ENCODE measurements at places on chromosomes 7 and 10.

GRCh38 chr7:22827563-22827962 is 4.9 kb upstream of the TOMM7 start:
- DNase-seq = no peak

DNA sequence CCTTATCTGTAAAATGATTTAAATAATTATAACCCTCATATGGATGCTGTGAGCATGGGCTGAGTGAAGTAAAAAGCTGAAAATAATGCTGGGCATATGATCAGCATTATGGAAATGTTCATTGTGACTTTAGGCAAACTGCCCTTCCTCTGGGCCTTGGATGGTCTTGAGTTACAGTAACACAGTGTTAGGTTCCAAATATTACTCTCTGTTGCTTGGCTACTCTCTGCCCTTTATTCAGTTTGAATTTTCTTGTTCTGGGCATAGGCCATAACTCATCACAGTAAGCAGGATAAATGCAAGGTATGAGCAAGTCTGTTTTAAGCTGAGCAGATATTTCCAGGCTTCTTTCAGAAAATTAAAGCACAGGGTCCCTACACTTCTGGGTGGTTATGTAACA is 868.0 kb downstream of the KCNMA1 start:
- no peak for DNase-seq

- peak; percentile 49 for DNase-seq
These were observed 1.2 kb downstream of the CASD1 start for GRCh38 chr7:94510582-94511496.

GRCh38 chr10:122475591-122476332 is 14.4 kb downstream of the HTRA1 start:
- peak; percentile 63 for DNase-seq

GRCh38 chr7:79453558-79454360 is at the start of gene MAGI2:
TSS of gene MAGI2 (minus strand) at chr7:79453667. CDS start at chr7:79453320, 347 bp downstream.
- peak; percentile 90 for DNase-seq

DNA sequence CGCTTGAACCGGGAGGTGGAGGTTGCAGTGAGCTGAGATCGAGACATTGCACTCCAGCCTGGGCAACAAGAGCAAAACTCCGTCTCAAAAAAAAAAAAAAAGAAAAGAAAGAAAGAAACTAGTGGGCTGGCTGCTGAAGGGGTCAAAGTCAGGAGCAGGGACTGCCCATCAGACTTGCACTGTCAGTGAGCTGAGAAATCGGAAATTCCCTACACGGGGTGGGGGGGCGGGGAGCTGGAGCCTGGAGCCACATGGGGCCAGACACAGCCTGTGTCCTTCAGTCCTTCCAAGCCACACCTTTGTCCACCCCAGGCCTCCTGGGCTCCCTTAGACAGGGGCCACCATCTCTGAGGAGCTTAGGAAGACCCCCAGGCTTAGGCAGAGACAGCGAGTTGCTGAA is 34.5 kb downstream of the SRRM3 start:
- no peak for DNase-seq

- DNase-seq = no peak
These were observed 96.1 kb upstream of the PPP2R2D start for GRCh38 chr10:131804551-131805295.

DNA sequence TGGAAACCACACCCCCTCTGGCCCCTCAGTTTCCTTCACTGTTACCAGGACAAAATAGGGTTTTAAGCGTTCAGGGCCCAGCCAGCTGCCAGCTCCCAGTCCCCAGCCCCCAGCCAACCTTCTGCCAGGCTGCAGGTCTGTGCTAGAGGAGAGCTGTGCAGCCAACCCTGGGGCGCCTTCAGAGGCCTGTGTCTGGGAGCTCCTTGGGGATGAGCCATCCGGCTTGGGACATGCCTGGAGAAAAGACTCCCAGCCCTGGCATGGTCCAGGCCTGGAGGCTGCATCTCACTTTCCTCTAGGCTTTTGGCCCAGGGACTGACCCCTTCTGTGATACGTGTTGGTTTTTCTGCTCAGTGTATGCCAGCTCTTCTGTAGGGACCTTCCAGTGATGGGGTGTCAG is 487.6 kb upstream of the MGMT start:
- no peak for DNase-seq

- no peak for DNase-seq
These were observed 27.1 kb downstream of the PARP12 start for GRCh38 chr7:140035400-140036223.

DNA sequence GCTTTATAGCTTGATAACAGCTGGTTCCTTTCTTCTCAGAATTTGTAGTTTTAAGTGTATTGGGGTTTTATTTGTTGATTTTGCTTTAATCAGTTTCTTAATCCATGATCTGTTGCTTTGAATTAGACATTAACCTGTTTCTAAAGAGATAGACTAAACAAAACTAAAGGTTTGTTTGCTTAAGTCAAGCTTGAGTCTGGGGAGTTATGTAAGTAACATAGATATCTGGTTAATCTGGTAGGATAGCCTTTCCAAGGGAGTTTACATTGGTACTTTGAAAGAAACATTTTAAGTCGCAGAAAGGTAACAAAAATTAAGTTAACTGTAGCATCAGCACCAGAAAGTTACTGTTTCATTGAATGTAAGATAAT is 5.4 kb downstream of the PPP2R2D start:
- no peak for DNase-seq

DNA sequence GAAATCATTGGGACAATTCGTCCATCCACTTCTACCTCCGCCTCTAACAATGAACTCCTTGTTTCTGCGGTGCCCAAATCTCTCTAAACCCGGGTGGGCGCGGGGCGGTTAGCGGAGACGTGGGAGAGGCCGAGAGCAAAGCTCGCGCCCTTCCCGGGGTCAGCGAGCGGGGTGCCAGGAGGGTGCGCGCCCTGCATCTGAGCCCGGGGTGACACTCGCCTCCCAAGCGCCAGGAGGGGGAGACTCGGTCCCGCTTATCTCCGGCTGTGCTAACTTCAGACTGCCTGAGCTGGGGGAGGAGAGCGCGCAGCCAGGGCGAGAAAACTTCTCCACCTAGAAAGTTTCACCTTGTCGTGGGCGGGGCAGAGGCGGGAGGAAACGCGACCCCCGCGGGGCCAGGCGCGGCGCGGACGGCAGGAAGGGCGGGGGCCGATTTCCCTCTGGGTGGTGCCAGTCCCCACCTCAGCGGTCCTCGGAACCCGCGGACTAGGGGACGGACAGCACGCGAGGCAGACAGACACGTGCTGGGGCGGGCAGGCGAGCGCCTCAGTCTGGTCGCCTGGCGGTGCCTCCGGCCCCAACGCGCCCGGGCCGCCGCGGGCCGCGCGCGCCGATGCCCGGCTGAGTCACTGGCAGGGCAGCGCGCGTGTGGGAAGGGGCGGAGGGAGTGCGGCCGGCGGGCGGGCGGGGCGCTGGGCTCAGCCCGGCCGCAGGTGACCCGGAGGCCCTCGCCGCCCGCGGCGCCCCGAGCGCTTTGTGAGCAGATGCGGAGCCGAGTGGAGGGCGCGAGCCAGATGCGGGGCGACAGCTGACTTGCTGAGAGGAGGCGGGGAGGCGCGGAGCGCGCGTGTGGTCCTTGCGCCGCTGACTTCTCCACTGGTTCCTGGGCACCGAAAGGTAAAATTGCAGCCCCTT is at the start of gene MET:
MET (plus strand) TSS at position 516 of the 915 bp plus-strand sequence. CDS start 26,889 bp downstream, outside the sequence.
- no peak for DNase-seq

GRCh38 chr7:92737706-92738105 is 98.7 kb downstream of the CDK6 start:
- DNase-seq = no peak

DNA sequence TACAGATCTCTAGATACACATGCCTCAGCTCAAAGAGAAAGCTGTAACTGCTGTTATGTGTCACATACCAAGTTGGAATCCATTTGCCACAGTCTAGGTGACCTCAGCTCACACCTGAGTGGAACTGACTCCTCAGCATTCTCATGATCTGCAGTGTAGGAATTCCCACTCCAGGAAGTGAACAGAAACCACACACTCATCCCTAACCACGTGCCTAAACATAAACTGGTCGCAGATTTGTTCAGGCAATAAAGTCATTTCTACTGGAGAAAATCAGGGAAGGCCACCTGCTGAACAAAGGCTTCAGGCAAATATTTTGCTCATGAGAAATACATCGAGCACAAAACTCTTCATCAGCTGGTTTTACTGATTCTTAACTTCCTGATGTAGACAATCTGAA is 23.0 kb upstream of the ZMYND11 start:
- no peak for DNase-seq

- DNase-seq = no peak
These were observed 5.5 kb upstream of the TFPI2 start for GRCh38 chr7:93895859-93896600.

GRCh38 chr10:104472505-104472904 is 118.9 kb downstream of the CFAP58 start:
- no peak for DNase-seq

DNA sequence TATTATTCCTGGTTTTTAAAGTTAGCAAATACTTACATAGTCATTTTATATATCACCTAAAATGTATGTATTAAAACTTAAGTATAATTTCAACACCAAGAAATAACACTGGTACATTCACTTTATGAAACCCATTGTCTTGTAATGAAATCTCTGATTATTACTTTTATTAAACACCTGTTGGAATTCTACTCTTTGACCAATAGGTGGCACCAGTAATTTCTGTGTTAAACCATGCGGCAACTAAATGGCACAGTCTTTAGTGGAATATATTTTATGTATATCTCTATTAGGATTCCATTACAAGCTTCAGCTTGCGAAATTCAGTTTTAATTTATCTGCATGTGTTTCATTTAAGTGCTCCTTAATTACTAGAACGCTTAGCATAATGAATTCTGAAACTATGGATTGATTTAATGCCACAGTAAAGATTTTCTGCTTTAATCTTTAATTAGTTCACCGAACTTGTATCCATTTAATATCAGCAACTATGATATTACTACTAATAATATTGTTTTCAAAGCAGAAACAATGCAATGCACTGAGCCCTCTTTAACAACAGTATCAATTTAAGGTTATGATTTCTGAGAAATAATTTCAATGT is 181.3 kb downstream of the MAGI2 start:
- DNase-seq = no peak

DNA sequence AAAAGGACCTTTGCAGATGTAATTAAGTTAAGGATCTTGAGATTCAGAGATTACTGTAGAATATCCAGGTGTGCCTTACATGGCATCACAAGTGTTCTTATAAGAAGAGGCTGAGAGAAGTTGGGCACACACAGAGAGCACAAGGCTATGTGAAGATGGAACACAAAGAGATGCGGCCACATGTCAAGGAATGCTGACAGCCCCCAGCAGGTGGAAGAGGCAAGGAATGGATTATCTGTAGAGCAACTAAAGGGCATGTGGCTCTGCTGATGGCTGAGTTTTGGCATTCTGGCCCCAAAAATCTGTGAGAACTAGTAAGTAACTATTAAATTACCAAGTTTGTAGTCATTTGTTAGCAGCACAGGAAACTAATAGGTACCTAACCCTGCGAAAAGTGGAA is 640.7 kb upstream of the PCDH15 start:
- DNase-seq = no peak

DNA sequence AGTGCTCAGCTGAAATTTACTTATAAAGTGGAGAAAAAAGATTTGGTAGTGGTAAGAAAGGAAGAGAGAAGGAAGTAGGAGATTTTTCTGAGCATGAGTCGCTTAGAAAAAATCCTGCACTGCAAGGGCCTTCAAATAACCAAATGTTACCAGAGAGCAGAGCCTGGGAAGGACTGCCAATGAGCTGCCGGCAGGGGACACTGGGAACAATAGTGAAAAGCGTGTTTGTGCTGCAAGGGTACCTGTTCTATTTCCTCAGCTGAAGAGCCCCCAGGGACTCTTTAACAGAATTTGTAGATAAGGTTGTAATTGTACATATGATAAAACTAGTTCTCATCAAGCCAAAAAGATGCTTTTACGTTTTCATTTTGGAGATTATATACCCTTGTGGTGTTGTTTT is 696.3 kb upstream of the C7orf33 start:
- peak; percentile 9 for DNase-seq

DNA sequence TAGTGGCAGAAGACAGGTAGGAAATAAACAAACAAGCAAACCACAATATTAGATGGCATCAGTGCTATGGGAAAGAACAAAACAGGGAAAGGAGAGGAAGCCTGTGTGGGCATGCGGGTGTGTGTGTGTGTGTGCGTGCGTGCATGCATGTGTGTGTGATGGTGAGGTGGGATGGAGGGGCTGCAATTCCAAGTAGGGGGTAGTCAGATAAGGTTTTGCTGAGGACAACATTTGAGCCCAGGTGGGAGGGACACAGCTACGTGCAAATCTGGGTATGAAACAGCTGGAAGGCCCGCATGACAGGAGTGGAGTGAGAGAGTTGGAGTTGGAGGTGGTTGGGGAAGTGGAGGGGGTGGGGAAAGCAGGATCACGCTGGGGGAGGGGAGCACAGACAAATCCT is 121.0 kb upstream of the PARD3 start:
- DNase-seq = no peak

GRCh38 chr10:121927318-121927840 is 452 bp downstream of the ATE1 start:
- peak; percentile 44 for DNase-seq

- DNase-seq = no peak
These were observed 45.2 kb downstream of the PARD3 start for GRCh38 chr10:34769899-34770298.

DNA sequence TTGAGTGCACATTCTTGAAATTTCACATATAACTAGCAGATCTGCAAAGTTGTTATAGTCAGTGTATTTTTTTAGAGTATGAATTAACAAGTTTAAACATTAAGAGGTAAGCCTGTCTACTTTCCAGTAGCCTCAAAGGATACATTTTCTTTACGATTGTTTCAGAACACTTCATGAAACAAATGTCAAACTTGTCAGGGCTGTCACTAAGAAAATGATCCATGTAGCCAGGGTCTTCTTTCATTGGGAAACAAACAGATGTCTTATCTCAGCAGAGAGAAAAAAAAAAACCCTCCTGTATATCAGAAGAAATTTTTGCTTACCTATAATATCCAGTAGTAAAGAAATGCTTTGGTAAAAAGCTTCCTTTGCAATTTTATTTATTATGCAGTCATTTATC is 192.4 kb downstream of the PHF14 start:
- DNase-seq = no peak

- no peak for DNase-seq
These were observed 9.8 kb downstream of the TMEM60 start for GRCh38 chr7:77788327-77788902.

DNA sequence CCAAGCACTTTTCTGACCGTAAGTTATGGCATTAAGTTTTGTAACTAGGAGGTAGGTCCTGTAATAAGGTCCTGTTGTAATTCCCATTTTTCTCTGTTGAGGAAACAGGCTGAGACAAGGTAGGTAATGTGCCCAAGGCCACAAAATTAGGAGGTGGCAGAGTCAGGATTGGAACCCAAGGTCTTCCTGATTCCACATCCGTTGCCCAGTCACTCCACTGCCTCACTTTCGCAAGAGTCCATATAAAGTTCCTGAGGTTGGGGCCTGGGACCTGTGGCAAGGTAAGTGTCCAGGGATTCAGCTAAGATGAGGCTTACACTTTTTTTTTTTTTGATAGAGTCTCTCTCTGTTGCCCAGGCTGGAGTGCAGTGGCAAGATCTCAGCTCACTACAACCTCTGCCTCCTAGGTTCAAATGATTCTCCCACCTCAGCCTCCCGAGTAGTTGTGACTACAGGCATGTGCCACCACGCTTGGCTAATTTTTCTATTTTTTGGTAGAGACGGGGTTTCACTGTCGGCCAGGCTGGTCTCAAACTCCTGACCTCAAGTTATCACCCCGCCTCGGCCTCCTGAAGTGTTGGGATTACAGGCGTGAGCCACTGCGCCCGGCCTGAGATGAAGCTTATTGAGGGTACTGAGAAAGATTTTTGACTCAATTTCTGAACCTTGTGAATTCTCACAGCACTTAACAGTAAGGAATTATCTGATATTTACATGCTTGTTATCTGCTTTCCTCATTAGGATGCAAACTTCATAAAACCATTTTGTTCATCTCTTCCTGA is 20.3 kb upstream of the GNA12 start:
- no peak for DNase-seq
